ENCODE measurements at places on chromosomes 4 and X. TPM values are rescaled to one million over a fixed set of nuclear protein-coding genes. Genes with fewer than 3 reads are reported as not detected.

Gene MORC4
- total RNA-seq, result 5.0 TPM

DNA sequence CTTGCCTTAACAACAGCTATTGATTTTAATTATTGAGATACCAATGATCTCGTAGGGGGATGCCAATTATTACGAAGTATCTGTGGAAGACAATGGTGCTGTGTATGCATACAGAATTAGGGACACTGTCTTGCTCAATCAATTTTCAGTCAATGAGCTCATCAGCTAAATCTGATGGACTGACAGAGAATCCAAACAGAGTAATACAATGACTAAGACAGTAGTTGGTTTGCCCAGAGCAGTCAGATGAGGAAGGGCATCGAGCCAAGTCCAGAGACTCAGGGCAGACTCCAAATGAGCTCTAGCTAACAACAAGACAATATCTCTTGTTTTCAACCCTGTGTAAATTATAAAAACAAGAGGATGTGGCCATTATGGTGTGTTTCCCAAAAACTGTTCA lies 14.7 kb upstream of the GSX2 start:
- H3K36me3 ChIP-seq, result no peaks in the 10 kb centered on the region
- no peaks in the 10 kb centered on the region for H3K27me3 ChIP-seq
- peak; percentile 79 for DNase-seq
- peak overlapping the region; percentile 89 for H3K27ac ChIP-seq
- H3K4me1 ChIP-seq, result peaks cover 10% of the 10 kb centered on the region

DNA sequence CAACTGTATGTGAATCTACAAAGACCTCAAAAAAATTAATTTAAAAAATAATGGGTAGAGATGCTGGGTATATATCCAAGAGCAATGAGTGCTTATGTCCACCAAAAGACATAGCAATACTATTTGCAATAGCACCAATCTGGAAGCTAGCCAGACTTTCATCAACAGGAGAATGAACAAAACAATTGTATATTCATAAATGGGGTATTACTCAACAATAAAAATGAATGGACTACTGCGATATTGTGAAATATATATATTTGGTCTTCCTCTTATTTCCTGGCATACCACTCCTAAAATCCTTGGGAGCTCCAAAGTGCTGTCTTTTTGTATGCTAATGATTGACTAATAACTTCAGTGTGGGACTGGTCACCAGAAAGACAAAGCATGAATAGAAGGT lies 77.5 kb downstream of the MSN start:
- no peaks in the 10 kb centered on the region for H3K4me1 ChIP-seq
- H3K27me3 ChIP-seq, result no peaks in the 10 kb centered on the region
- H3K4me3 ChIP-seq, result no peak overlapping the region

- no peak overlapping the region for H3K27ac ChIP-seq
- no peak for DNase-seq
- H3K4me1 ChIP-seq, result no peaks in the 10 kb centered on the region
- no peaks in the 10 kb centered on the region for H3K36me3 ChIP-seq
- H3K4me3 ChIP-seq, result no peak overlapping the region
Measured at GRCh38 chr4:150683775-150684350, 101.9 kb downstream of the MAB21L2 start.
